Heart left ventricle (tissue), 16 donors: ENCODE measurements at places on chromosomes 2 and 18. TPM values are rescaled to one million over a fixed set of nuclear protein-coding genes. Genes with fewer than 3 reads are reported as not detected.

SCG2 gene
- total RNA-seq, result 0.36 TPM

DNA sequence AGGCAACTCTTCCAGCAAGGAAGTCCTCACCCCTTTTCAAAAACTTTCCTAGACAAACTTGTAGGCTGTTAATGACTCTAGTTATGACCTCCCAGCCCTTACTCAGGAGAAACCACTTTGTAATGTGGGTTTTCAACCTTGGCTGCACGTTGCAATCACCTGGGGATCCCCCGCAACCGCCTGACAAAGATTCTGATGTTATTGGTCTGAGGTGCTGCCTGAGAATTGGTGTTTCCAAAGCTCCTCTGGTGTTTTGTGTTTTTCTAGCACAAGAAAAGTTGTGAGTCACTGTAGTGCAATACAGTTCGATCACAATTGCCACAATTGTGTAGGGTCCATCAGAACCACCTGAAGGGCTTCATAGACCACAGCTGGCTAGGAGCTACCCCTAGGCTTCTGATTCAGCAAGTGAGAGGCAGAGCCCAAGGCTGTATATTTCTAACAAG lies 121.6 kb downstream of the SP100 start:
- H3K4me1 ChIP-seq, result no peaks in the 10 kb centered on the region
- H3K4me3 ChIP-seq, result no peak overlapping the region
- H3K27me3 ChIP-seq, result no peaks in the 10 kb centered on the region

NXPH2 gene
- 0.91 TPM for total RNA-seq

DNA sequence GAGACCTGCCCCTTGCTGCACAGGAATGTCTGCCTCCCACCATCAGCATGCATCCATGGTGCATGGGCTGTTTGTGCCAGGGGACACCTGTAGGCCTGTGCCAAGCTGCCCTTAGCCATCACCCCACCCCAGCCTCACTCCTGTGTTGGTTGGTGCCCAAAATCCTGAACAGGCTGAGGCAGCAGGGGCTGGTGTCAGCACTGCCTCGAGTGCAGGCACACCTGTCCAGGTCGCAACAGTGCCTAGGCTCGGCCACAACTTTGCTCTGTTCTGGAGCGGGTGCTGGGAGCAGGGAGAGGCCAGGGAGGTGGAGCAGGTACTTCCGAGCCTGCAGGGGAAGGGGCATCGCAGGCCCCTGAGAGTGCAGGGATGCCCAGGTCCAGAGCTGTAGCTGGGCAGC lies 69.1 kb downstream of the SRBD1 start:
- no peak overlapping the region for H3K4me3 ChIP-seq
- peaks cover 70% of the 10 kb centered on the region for H3K36me3 ChIP-seq
- no peak for DNase-seq
- H3K4me1 ChIP-seq, result no peaks in the 10 kb centered on the region
- H3K27me3 ChIP-seq, result no peaks in the 10 kb centered on the region

TTN gene
- 2,645 TPM for total RNA-seq

DNA sequence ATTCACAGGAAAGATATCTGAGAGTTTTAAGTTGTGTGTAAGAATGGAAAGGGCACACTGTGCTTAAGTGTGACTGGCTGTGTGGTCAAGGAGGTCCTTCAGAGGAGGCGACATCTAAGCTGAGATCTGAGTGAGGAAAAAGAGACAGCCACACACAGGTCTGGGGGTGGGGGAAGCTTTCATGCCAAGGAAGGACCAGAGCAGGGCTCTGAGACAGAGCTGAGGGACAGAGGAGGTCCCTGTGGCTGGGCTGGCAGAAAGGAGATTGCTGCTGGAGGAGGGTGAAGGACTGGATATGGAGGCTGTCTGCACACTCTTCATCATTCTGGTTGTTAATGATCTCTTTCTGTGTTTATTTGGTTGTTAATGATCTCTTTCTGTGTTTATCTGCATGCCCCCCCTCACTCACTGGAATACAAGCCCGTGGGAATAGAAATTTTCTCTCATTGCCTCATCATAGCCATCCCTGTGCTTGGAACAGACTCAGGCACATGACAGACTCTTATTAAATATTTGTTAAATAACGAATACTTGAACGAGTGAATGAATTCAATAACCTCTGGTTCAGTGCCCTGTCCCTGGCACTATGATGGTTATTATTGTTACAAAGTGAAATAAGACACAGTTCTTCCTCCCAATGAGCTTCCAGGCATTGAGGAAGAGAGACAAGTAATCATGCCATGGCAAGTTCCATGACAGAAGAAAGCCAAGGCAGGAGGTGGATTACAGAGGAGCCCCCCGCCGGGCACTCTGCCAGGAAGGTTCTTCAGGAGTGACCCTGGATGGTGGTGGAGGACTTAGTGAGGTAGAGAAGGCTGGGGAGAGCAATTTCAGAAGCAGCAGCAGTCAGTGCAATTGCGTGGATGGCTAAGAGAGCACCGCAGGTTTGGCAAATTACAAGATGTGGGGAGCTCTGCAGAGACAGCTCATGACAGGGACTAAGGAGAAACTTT lies 399.4 kb upstream of the HS6ST1 start:
- DNase-seq, result no peak
- H3K4me3 ChIP-seq, result no peak overlapping the region
- H3K27me3 ChIP-seq, result peaks cover 24% of the 10 kb centered on the region
- H3K36me3 ChIP-seq, result no peaks in the 10 kb centered on the region

GRCh38 chr2:100174026-100174431 lies 31.6 kb upstream of the AFF3 start:
- H3K4me1 ChIP-seq, result no peaks in the 10 kb centered on the region
- H3K36me3 ChIP-seq, result no peaks in the 10 kb centered on the region
- H3K27ac ChIP-seq, result no peak overlapping the region
- no peak overlapping the region for H3K4me3 ChIP-seq
- no peak for DNase-seq
- H3K27me3 ChIP-seq, result no peaks in the 10 kb centered on the region

DNA sequence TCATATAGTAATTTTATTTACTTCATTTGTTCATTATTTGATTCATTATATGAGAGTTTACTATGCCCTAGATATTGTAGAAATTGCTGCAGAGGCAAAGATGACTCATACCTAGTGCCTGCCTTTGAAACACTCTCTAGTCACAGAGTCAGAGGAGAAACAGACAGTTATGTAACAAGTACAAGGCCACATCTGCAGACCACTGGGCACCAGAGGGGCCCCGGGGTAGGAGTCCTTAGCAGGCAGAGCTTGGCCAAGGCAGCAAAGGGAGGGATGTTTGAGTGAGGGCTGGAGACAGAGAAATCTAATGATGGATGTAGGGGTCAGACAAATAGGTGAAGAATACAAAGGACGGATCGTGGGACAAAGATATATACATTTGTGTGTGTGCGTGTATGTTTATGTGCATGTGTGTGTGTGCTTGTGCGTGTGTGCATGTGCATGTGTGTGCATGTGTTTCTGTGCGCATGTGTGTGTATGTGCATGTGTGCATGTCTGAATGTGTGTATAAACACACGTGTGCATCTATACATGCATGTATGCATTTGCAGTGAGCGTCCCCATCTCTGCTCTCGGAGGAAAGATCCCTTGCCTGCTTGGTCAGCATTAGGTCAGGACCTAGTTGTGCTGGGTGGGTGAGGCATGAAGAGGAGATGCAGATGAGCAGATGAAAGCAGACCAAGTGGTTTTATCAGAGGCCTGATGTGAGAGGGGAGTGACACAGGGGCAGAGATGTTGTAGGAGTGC lies 170.6 kb upstream of the MYT1L start:
- H3K27me3 ChIP-seq, result no peaks in the 10 kb centered on the region
- no peak for DNase-seq
- H3K4me3 ChIP-seq, result no peak overlapping the region
- H3K4me1 ChIP-seq, result no peaks in the 10 kb centered on the region

GRCh38 chr18:76056471-76057110 lies 438.5 kb downstream of the ZNF516 start:
- H3K36me3 ChIP-seq, result no peaks in the 10 kb centered on the region
- H3K4me1 ChIP-seq, result no peaks in the 10 kb centered on the region
- H3K27ac ChIP-seq, result no peak overlapping the region
- DNase-seq, result peak; percentile 45
- peak overlapping the region; percentile 15 for H3K4me3 ChIP-seq

GRCh38 chr2:215423234-215423633 lies 12.6 kb downstream of the FN1 start:
- no peaks in the 10 kb centered on the region for H3K4me1 ChIP-seq
- H3K36me3 ChIP-seq, result peaks cover 12% of the 10 kb centered on the region
- no peaks in the 10 kb centered on the region for H3K27me3 ChIP-seq
- H3K4me3 ChIP-seq, result no peak overlapping the region
